ENCODE measurements at places on chromosomes 5 and 9.

GRCh38 chr9:84815554-84815953, 146.0 kb downstream of the NTRK2 start:
- no peak for DNase-seq

DNA sequence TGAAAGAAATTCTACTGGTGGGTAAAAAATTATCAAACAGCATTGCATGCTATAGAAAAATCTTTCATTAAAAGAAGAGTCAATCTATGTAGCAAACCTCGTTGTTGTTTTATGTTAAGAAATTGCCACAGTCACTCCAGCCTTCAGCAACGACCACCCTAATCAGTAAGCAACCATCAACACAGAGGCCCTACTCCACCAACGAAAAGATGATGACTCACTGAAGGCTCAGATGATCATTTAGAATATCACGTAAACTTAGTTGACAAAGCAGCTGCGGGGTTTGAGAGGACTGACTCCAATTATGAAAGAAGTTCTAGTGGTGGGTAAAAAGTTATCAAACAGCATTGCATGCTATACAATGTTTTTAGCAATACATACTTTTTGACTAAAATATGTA, 242.6 kb downstream of the DRD1 start:
- no peak for DNase-seq

GRCh38 chr9:90102292-90102901, 497.6 kb downstream of the GADD45G start:
- peak; percentile 90 for DNase-seq

GRCh38 chr5:169333518-169333917, 32.6 kb upstream of the SLIT3 start:
- DNase-seq, result no peak

DNA sequence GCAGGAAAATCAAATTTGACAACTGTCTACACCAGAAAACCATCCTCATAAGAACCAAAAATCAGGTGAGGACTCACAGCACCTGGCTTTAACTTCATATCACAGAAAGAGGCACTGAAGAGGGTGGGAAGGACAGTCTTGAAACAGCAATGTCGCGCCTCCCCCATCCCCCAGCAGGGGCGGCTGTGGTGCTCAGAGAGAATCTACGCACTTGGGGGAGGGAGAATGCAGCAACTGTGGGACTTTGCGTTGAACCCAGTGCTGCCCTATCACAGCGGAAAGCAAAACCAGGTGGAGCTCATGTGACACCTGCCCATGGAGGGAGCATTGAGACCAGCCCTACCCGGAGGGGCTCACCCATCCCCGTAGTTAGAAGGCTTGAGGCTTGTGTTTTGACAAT, 191.8 kb downstream of the MSX2 start:
- DNase-seq, result no peak

- no peak for DNase-seq
Observed at GRCh38 chr9:136361754-136362449, 1.6 kb downstream of the DNLZ start.

DNA sequence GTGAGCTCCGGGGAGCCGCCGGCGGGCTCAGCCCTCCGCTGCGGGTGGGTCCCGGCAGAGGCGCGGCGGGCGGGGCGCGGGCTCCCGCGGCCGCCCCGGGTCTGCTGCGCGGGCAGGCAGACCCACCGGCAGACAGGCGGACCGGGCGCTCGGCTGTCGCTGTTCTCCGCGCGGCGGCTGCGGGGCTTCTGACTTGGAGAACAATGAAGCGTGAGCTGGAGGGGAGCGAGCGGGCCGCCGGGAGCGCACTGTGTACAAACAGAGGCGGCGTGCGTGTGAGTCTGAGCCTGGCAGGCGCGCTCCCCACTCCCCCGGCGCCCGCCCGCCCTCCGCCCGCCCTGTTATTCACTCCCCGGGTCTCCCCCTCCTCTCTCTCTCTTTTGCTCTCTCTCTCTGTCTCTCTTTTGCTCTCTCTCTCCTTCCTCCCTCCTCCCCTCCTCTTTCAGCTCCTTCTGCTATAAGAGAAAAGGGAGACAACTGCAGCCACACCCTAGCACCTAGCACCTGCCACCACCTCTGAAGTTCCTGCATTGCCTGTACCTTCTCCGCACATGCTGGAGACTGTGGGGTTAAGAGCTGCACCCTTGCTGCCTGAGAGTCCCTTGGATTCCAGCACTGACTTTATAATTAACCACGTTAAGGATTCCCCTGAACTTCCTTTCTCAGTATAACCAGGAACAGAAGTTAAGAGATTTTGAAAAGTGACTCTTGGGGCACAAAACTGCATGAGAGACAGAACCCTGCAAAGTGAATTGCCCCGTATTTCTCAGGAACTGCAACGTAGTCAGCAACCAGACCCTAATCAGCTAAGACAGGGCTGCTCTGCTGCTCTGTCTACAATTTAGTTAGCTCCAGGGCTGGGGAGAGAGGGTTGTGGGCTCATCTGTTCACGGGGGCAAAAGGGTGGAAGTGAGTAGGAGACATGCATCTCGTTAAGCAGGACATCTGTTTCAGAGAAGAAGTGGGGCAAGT, at the start of gene EDIL3:
TSS of gene EDIL3 (minus strand) at position 277 of the 972 bp plus-strand sequence. CDS start 506 bp downstream, outside the sequence.
- DNase-seq, result no peak

DNA sequence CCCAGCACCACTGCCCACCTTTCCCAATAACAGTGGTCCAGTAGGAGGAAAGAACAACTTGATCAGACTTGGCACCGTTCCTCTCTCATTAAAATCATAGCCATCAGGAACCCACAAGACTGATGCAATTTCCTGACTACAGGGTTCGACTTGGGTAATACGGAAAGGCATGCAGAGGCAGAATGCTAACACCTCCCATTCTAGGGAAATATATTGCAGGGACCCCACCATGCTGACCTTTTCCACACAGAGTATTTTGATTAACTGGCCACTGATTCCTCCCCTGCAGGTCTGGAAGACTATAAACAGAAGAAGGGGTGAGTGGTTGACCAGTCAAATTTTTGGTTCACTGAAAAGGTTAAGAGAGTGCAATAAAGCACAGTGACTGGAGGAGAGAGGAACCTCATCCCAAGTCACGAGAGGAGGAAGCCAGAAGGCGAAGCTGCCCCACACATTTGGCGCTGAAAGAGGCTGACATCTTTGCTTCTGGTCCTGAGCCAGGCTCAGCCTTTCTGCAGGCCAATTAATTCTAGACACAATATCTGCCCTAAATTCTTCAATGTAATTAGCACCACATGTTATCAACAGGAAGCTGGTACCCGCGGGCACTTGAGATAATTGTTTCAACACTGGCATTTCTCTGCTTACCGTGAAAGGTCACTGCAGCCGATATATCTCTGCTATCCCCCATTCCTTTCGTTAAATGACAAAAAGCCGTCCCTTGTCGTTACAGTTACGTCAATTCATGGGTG, 64.7 kb upstream of the SPOCK1 start:
- DNase-seq, result peak; percentile 94

All from NCI-H460 (cell line).